ENCODE measurements at places on chromosomes 12 and 14.
A peak's percentile ranks its signal among the peaks of the same experiment; 100 is the strongest.

- DNase-seq, result no peak
Measured at GRCh38 chr12:106719879-106720278, 54.6 kb upstream of the RIC8B start.

GRCh38 chr14:32472512-32473463 is 143.7 kb downstream of the AKAP6 start:
- DNase-seq, result no peak

DNA sequence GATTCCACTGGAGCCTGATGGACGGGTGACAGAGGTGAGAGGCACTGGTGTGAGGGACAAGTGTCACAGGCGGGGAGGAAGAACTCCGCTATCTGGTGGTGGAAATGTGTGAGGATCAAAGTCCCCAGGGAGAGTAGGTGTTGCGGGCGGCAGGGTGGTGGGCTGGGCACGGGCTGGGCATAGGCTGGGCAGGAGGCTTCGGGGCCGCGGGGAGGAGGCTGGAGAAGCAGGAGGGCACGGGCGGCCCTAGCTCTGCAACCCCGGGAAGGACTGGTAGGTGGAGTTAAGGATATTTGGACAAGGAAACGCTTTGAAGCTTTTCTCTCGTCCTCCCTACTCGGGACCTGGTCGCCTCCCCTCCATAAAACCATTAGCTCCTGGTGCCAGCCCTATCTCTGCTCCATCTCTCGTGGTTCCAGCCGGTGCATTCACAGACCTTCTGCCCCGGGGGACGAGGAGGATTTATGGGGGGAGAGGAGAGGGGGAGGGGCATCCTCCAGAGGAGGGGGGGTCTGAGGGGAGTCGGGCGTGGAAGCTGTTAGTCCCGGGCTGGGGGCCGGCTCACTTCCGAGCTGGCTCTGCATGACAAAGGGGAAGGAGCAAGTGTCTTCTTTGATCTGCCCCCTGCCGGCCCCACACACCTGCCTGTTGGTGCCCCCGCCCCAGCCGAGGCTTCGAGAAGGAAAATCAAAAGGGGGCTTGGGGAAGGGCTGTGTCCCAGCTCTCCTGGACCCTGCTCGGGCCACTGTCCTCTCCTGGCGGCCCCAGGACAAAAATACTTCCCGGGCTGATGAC is 504 bp downstream of the WNT5B start:
- DNase-seq, result no peak

GRCh38 chr12:70049596-70050360 is 193.5 kb upstream of the CNOT2 start:
- no peak for DNase-seq

DNA sequence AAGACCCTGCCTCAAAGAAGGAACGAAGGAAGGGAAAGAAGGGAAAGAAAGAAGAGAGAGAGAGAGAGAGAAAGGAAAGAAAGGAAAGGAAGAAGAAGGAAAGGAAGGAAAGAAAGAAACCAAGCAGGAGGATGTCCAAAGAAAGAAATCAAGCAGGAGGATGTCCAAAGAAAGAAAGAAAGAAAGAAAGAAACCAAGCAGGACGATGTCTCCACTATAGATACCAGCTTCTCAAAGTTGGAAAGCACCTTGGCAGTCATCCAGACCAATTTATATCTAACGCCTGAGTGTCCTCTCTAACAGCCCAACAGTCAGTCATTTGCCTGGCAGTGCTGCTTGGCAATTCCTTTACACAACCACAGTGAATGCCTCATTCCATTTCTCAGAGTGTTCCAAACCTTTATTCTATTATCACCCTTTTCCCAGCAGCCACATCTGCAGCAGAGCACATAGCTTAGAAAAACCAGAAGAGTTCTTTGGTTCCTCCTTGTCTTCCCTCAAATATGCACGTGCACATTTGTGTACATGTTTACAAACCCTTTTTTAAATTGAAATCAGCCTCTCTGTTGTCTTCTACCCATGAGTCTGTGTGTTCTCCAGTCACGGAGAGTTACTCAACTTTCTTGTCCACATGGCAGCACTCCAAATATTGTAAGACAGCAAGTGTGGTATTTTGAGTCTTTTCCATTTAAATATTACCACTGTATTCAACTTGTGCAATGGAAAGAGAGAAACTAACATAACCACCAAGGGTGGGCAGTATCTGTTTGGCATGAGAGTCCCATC is 138.4 kb downstream of the STXBP6 start:
- no peak for DNase-seq

- DNase-seq, result no peak
Measured at GRCh38 chr14:72663076-72663487, 230.8 kb downstream of the DPF3 start.

GRCh38 chr12:54300225-54300731 is 537 bp downstream of the NFE2 start:
- no peak for DNase-seq

GRCh38 chr12:129727100-129727499 is 176.7 kb downstream of the TMEM132D start:
- DNase-seq, result no peak

GRCh38 chr14:102939329-102939728 is 16.9 kb downstream of the AMN start:
- DNase-seq, result no peak

- DNase-seq, result no peak
Measured at GRCh38 chr12:62249419-62249818, 10.8 kb upstream of the USP15 start.

DNA sequence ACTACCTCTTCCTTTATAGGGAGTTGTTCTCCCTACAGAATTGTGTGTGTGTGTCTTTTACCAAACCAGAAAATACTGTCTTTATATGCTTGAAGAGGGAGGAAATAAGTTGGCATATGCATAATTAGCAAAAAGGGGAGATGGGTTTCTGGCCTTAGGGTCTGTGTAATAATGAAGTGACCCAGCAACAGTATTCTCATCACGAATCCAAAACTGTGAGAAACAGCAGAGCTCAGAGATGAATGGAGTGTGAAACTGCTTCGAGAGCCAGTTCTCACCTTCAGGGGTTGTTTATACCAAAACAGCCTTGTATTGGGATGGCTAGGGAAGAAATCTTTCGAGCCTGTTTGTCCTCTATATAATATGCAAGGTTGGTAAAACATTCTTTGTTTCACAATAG is 227.5 kb downstream of the MON2 start:
- no peak for DNase-seq

DNA sequence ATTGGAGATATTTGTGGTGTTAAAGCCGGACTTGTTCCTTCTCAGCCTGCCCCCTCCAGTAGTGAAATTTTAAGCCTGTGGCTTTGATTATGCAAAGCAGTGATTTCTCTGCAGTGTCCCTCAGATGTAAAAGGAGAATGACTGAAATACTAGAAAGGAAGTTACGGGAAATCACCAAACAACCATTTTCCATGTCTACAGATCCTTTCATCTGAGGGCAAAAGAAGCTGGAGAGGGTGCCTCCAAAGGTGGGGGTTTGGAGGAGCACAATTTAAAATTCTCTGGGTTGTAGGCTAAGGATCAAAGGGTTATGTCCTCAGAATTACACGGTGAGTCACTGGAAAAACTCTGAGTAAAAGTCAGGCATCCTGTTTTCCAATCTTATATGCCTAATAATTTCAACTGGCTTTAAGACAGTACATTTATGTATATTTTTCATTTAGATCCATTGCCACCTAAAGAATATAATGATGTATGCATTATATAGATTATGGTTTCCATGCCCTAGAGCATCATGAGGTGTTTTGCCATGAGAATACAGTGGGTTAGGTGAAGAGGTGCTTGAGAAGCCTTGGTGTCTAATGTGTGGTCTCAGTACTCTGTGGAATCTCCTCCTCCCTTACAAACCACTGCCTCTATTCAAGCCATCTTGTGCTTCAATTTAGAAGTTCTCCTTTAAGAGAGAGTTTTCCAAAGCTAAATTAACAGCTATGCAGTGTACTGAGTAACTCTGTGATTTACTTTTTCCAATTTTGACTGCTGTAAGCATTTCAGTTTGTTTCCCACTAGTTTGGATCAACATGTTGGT is 362.1 kb downstream of the RAD51B start:
- no peak for DNase-seq

DNA sequence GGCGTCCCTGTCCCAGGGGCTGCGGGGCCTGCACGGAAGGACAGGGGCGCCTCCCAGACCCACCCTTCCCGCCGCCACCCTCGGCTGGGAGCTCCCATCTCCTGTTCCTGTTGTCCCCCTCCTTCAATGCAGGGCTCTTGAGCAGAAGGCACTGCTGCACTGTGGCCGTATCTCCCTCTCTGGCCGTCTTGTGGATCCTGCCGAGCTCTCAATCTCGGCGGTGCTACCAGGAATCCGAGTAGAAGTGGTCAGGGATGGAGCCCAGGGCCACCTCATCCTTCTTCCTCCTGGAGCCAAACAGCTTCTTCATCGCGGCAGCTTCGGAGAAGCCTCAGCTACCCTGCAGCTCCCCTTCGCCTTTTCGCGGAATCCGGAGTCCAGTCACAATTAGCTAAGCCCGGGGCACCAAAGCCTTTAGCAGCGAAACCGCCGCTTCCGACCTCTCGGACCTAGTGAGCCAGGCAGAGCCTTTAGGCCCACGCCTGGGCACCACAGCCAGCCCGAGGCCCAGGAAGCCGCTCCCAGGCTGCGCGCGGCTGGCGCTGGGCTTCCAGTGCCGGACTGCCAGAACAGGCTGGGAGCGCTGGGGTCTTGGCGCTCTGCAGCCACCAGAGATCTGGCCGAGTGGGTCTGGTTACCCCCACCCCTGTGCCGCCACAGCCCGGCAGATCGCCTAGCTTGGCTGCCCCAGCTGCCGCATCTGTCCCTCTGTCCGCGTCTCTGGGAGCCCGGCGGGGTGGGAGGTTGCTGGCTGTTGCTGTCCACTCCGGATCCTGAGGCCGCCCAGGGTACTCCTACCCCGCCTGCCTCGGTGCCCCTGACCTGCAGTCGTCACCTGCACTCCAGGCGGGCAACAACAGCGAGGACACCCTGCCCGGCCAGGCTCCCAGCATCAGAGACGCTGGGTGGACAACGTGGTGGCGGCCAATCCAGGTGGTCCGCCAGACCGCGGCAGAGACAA is 69.1 kb downstream of the ASCL4 start:
- DNase-seq, result no peak

- peak; percentile 78 for DNase-seq
Measured at GRCh38 chr12:3076730-3077571, at the start of gene TSPAN9. Gene TSPAN9 (plus strand): TSS chr12:3077379. CDS start chr12:3201194, 123,815 bp downstream.

- no peak for DNase-seq
Measured at GRCh38 chr12:85138833-85139232, 102.7 kb downstream of the LRRIQ1 start.

GRCh38 chr14:32980178-32980901 is 41.7 kb downstream of the NPAS3 start:
- DNase-seq, result no peak

- no peak for DNase-seq
Measured at GRCh38 chr12:19490908-19491307, 51.6 kb downstream of the AEBP2 start.

- DNase-seq, result no peak
Measured at GRCh38 chr12:131114942-131115584, 161.4 kb downstream of the ADGRD1 start.

- no peak for DNase-seq
Measured at GRCh38 chr14:34064349-34064748, 113.5 kb upstream of the EGLN3 start.

GRCh38 chr12:28618171-28618570 is 427.9 kb downstream of the CCDC91 start:
- no peak for DNase-seq

Data from activated naive CD8-positive, alpha-beta T cell treated with anti-CD3 and anti-CD28 coated beads, Interleukin-2, amount 10 ng/mL, durations not matched to agents 7 days and 5 days (primary cell).